CD4-positive, alpha-beta T cell treated with Interleukin-6 for 4 hours (primary cell): ENCODE measurements at places on chromosomes 12 and 14.

- DNase-seq: no peak
Measured at GRCh38 chr12:74259199-74259598, 278.4 kb upstream of the ATXN7L3B start.

- peak; percentile 71 for DNase-seq
Measured at GRCh38 chr12:50597200-50598195, 92.7 kb downstream of the DIP2B start.

DNA sequence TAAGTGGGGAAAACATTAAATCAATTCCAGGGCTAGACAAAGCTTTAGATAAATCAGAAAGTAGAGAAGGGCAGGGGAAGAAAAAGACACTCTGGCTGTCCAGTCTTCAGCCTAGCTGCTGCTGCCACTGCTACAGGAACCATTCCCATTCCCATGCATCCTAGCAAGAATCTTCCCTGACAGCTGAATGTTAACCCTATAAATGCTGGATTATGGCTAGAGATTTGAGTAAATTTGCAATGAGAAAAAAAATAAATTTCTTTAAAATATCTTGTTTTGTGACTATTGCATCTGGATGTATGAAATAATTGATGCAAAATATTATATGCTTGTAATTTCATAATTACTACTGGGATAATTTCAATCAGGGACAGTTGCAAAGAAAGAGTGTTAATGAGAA, 15.0 kb upstream of the CDKN3 start:
- no peak for DNase-seq

DNA sequence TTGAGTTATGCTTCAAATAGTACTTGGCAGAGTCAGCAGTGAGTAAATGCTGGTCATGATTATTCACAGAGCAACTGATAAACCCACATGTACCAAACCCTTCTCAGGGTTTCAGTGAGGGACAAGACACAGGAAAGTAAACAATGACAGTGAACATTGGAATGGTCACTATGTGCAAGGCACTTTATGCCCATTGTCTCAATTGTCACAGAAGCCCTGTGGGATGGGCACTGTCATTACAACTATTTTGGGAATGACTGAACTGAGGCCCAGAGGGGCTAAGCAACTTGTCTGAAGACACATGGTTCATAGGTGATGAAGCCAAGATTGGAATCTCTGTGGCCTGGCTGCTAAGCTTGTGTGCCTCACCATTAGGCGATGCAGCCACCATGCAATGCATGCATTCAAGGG, 238.5 kb downstream of the RBM19 start:
- no peak for DNase-seq

DNA sequence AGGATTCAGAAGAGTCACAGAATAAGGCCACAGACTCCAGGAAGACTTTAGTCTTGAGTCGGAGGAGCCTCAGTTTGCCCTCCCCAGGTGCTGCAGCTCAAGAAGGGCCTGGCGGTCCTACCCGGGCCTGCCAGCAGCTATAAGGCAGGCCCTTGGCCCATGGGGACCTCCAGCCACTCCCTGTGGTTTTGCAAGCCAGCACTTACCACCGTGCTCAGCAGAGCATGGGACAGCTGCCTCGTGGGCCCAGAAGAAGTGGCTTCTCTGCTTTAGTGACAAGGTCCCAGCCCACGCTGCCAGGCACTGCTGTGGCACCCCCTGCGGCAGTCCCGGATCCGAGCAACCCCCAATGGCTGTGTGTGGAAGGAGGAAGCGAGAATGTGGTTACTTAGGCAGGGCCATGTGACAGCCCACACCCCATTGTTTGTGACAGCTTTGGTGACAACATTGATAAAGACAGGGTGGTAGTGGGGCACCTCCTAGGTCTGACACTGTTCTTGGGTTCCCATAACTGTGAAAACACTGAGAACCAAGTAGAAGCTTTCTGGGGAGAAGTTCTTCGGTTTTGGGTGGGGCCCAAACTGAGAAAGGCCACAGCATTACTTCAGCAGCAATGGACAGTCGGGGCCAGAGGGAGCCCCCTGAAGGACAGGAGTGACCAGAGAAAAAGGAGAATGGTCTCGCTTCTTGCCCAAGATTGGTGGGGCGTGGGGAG, at the start of gene SELPLG:
Gene SELPLG, minus strand, starts transcription at position 361 of the 715 bp plus-strand sequence. CDS start 9,587 bp downstream, outside the sequence.
- DNase-seq: peak; percentile 90

DNA sequence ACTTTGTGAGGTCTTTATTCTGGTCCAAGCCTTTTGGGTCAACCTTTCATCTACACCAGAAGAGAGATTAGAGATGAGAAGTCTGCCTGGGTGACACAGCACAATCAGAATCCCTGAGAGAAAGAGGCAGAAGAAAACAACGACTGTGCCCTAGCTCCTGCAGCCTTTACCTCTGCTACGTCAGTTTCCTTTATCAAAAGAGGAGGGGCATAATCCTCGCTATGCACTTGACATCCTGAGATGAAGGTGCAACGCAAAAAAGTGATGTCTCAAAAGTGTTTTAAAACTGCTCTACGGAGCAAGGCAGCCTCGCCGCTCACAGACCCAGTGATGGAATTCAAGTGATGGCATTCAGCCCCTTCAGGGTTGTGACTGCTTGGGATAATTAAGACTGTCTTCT, 21.7 kb downstream of the ZDHHC22 start:
- DNase-seq: peak; percentile 35

DNA sequence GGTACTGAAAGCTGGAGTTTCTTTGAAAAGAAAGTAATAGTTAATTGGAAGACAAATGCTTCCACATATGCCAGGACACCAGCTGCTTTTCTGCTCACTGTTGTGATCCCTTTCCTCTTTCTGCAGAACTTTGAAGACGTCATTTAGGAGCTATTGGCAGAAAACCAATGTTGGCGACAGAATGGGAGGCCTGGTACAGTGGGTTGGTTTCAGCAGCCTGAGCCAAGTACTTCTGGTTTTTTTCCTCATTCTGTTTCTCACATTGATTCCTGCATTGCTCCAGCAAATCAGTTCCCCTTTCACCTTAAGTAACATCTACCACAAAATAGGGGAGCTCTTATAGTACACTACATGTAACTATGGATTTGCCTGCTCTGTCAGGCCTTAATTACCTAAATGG, 96.9 kb downstream of the FIGNL2 start:
- DNase-seq: no peak

GRCh38 chr12:59294221-59294620, 301.6 kb upstream of the SLC16A7 start:
- DNase-seq: no peak

DNA sequence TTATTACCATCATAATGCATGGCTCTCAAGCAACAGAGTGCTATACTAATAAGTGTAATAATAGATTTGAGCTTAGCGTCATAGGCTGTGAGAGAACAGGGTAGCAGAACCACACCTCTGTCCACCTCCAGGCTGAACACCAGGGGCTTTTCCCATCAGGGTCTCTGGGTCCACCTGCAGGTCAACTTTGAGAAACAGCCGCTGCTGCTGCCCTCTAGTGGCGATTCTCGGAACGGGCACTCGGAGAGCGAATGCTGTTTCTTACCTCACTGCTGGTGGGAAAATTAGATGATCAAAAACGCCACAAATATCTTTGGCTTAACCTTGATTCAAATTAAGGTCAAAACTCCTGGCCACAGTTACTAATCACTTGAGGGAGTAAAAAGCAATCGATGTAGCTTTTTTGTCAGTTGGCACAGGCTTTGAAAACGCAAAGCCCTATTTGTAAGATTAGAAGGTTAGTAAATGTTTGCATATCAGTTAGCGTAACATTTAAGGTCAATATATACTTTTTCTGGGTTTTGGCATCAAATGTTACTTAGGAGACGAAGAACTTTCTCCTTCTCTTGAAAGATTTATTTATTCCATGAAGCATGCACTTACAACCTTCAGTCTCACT, 127.9 kb upstream of the TMEM132D start:
- DNase-seq: peak; percentile 60

DNA sequence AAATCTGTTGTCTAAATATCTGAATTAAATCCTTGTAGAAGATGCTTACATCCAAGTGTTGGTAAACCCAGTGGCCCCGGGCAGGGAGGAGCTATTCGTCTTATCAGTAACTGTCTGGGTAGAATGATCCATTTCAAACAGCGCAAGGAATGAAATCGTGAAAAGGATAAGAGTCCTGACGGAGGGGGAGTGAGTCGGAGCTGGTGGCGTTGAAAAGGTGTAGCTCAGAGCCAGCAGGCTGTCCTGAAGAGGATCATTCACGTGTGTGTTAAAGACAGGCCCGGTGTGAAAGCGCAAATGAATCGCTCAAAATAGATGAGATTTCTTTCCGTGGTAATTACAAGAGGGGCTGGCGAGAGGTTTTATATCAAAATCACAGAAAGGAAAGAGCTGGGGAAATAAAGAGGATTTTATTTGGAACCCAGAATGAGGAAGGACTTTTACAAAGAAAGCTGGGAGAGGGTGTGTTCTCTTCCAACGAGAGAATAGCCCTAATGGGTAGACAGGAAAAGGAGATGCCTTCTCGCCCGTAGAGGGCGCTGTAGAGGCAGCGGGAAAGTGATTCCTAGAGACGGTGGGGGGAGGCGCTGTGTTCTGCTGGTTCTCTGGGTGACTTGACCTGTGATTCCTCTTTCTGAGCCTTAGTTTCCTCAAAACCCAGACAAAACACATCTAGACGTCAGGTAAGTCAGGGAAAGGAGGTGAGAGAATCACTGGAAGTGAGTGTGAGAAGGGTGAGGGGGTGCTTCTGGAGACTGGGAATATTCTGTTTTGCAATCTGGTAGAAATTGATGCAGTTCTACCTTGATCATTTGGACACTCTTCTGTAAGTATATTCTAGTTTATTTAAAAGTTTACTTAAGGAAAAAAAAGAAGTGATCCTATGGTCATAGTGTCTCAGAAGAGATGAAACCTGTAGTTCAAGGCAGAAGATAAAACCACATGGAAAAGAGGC, 39.3 kb downstream of the SRRM4 start:
- DNase-seq: no peak

DNA sequence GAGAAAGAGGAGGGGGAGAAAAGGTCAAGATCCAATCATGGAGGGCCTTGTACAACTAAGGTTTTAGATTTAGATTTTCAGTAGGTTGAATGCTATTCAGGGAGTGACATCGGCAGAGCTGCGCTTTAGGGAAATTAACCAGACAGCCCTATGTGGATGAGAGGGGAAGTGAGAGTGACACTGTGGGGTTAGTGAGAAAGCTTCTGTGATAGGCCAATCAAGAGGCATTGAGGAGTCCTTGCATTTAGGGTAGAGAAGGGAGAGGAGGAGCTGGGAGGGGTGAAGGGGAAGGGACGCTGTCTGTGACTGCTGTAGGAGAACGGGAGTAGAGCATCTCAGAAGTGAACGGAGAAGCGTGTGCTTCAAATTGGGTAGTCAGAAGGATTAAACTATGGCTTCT, 3.4 kb downstream of the HSD17B6 start:
- DNase-seq: no peak

- no peak for DNase-seq
Measured at GRCh38 chr12:44510510-44510909, 365.6 kb downstream of the NELL2 start.

GRCh38 chr12:56300644-56301464, 724 bp upstream of the CS start:
- no peak for DNase-seq

DNA sequence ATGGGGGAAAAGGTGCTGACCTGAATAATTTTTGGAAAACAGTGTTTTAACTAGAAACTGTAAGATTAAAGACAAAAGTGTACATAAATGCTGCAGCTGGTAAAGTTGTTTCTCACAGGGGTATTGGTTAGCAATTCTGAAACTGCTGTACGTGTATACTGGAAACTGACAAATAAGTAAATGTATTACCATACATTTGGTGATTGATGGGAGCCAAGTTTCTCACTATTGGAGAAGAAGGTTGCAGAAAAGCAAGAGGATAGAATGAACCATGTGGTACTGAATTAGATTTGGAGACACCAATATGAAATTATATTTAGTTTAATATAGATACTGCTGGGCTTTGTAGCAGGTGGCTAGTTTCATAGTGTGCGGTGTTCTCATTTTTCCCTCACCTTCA, 19.6 kb upstream of the FBXO33 start:
- no peak for DNase-seq

DNA sequence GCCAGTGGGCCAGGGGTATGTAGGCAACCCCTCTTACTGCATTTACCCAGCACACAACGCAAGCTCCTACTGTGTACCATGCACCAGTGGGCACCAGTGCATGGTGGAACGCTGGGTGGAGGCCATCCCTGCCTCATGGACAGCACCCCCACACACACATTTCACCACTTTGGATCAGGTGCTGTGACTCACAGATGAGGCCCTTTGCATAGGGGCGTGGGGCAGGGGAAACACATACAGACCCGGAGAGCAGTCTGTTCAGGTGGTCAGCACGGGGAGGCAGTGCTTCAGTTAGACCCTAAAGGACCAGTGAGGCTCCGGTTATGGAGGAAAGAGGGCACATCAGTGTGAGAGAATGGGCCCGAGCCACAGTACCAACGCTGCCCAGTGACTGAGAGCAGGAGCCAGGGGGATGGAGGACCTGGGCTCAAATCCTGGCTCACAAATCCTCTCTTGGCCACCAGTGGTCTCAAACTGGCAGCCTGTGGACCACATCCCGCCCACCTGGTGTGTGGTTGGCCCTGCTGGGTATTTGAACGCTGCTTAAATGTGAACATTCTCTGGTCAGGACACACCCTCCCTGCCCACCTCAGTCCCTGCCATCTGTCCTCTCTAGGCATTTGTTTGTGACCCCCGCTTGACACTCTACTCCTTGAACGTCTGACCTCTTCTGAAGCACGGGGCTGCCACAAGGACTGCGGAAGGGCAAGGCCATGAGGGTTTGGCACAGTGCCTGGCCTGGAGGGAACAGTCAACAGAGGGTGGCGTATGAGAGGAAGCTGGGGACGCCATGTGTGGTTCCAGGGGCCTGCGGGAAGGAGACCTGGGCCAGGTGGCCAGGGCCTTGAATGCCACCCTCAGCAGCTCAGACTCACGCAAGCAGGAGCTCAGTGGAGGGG, 46.7 kb downstream of the FAM222A start:
- no peak for DNase-seq

DNA sequence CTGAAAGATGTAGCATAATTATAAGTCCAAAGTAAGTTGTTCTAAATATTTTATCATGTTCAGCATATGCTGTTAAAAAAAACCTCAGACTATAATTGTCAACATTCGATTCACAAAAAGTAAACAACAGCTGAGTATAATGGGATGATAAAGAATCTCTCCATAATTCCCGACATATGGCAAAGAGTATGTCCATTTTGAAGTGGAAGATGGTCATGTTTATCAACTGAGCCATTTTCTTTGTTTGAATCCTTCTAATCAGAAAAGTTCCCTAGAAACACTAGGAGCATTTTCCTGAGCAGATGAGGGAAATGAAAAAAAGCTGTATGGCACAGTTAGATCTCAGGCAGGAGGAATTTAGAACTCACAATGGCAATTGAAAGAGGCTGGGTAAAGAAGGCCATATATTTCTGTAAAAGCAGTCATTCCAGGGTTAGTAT, 192.1 kb upstream of the AMIGO2 start:
- no peak for DNase-seq

- no peak for DNase-seq
Measured at GRCh38 chr14:51789114-51789513, 71.3 kb upstream of the GNG2 start.

DNA sequence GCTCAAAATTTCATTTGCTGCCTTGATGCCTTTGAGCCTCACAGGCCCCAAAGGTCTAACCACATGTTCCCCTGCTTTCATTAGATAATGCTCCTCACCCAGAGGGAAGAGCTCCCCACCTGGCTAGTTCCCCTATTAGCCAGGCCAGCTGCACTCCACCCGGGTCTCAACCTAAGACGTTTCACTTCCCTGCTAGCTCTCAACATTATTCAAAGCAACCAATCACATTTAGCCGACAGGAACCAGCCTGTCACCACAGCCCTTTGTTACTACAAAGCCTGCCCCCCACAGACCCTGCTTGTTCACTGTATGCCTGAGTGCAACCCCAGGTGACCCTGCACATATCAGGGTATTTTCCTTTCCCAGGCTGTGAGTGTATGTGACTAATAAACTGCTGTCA, 78.6 kb downstream of the SLC15A5 start:
- no peak for DNase-seq
